ENCODE measurements at places on chromosomes 5 and 9. TPM values are rescaled to one million over a fixed set of nuclear protein-coding genes. Genes with fewer than 3 reads are reported as not detected.

DNA sequence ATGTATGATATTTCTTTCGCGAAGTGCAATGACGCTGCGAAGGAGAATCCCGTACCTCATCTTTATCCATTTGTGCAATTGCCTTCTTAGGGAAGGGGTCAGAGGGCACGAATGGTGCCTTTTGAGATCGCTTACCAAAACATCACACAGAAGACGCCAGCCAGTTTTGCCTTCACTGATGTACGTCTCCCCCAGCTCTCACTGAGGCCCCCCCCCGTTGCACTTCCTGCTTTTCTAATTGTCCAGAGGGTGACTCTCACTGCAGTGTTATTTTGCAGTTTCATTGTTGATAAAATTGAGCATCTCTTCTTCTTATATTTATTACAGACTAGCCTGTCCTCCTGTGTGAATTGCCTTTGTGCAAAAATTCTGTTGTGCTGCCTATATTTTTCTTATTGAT, 39.0 kb upstream of the CACNA1B start:
- DNase-seq, result no peak

DNA sequence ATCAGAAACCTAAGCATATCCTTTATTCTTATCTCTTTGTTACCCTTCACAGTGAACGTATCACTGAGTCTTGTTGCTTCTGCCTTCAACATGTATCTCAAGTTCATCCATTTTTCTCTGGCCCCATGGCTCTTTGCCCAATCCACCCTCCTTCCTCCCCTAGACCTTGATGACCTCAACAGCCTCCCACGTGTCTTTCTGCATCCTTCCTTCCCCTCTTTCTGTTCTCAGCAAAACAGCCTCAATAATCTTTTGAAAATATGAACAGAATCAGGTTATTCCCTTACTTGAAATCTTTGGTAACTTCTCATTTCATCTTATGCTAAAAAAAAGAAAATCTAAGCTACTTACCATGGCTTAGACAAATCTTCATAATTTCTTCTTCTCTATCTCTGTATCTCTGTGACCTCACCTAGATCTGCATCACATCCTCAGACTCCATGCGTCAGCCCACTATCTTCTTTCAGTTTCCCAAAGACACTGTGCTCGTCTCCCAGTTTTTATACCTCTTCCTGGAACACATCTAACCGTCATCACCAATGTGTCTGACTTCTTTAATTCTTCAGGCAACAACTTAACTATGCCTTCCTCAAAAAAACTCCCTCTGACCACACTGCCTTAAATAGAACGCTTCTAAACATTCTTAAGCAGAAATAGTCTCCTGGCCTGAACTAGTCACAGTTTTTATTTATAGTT, 208.0 kb downstream of the PARP8 start:
- no peak for DNase-seq

DNA sequence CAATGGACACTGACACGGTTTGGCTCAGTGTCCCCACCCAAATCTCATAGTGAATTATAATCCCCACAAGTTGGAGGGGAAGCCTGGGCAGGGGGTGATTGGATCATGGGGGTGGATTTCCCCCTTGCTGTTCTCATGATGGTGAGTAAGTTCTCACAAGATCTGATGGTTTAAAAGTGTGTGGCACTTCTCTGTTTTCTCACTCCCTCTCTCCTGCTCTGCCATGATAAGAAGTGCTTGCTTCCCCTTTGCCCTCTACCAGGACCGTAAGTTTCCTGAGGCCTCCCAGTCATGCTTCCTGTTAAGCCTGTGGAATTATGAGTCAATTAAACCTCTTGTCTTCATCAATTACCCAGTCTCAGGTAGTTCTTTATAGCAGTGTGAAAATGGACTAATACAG, 115.8 kb upstream of the KIF2A start:
- no peak for DNase-seq

DNA sequence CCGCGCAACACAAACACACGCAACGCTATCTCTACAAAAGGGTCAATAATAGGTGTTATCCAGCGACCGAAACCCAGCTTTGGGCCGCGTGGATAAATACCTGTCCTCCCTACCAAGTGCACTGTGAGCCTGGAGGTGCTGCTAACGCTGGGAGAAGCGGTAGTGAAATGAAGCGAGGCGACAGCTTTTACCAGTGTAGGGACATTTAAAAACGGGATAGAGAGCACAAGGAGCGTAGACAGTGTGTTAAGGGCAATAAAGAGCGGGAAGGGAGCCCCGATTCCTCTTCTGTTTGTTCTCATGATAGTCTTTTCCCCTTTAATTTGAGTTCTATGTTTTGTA, 421 bp upstream of the DEPDC1B start:
- no peak for DNase-seq

Gene TRIM7
- 6.8 TPM for total RNA-seq
